ENCODE measurements at places on chromosomes 1 and 21. TPM values are rescaled to one million over a fixed set of nuclear protein-coding genes. Genes with fewer than 3 reads are reported as not detected.

DNA sequence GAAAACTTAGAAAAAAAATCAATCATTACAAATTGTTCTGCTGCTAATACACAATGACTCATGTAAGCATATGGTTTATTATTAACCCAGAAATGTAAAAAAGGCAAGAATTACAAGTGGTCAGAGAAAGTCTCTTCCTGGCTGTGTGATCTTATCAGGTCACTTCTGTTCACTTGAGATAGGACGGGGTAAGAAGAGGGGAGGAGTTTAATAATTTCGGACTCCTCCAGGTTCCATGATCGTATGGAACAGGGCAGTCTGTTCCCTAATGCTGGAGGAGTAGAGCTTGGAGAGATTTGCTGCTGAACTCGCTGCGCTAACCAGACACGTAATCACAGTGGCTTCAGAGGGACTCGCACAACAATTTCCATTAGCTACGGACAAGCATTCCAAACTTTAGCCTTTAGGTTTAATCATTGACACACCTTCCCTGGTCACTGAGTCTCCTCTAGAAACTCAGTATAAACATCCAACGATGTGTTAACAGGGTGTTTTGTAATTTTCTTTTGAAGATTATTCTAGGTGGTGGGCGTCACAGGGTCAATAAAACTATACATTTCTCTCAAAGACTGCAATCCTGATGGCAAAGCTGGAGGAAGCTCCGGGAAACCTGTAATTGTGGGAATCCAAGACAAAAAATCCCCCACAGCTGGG is 1.3 kb downstream of the CRYZ start:
- H3K36me3 ChIP-seq = no peaks in the 10 kb centered on the region
- DNase-seq = no peak
- peaks cover 59% of the 10 kb centered on the region for H3K4me1 ChIP-seq
- peak overlapping the region; percentile 87 for H3K27ac ChIP-seq
- H3K4me3 ChIP-seq = peak overlapping the region; percentile 70
- H3K27me3 ChIP-seq = no peaks in the 10 kb centered on the region

The SLC44A3 gene
- total RNA-seq = 6.6 TPM

DNA sequence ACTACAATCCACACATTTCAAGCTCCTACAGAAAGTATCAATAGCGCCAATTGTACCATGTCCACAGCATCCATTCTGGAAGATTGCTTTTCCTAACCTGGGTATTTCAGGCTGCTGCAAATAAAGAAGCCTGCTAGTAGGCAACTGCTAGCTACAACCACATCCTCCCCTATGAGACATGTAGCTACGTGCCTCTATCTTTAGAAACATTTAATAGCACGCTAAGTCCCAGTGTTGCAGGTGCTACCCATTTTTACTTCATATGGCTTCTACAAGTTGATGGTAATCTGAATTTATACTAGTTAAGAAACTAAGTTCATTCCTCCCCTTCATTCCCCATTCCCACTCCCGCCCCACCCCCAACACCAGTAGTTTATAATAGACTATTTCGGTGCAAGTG is 7.4 kb upstream of the AMPD1 start:
- H3K4me1 ChIP-seq = no peaks in the 10 kb centered on the region
- H3K27me3 ChIP-seq = no peaks in the 10 kb centered on the region
- H3K36me3 ChIP-seq = peaks cover 14% of the 10 kb centered on the region
- H3K4me3 ChIP-seq = no peak overlapping the region

The S100A8 gene
- total RNA-seq = 1,155 TPM

DNA sequence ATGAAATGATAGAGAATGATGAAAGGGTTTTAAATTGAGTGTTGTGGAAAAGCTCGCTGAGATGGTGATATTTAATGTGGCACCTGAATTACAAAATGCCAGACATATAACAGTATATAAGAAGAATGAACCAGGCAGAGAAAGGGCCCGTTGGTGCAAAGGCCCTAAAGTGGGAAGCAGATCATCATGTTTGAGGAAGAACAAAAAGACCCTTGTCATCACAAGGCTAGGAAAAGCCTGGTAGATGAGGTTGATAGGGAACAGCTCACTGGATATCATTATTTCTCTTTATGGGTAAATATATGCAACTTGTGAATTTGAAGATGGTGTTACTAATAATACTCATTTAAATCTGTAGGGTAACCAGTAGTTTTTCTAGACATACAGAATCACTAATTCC is 11.0 kb downstream of the RAP1A start:
- H3K4me3 ChIP-seq = no peak overlapping the region
- no peaks in the 10 kb centered on the region for H3K36me3 ChIP-seq
- no peak overlapping the region for H3K27ac ChIP-seq
- H3K27me3 ChIP-seq = no peaks in the 10 kb centered on the region
- no peak for DNase-seq
- peaks cover 62% of the 10 kb centered on the region for H3K4me1 ChIP-seq

DNA sequence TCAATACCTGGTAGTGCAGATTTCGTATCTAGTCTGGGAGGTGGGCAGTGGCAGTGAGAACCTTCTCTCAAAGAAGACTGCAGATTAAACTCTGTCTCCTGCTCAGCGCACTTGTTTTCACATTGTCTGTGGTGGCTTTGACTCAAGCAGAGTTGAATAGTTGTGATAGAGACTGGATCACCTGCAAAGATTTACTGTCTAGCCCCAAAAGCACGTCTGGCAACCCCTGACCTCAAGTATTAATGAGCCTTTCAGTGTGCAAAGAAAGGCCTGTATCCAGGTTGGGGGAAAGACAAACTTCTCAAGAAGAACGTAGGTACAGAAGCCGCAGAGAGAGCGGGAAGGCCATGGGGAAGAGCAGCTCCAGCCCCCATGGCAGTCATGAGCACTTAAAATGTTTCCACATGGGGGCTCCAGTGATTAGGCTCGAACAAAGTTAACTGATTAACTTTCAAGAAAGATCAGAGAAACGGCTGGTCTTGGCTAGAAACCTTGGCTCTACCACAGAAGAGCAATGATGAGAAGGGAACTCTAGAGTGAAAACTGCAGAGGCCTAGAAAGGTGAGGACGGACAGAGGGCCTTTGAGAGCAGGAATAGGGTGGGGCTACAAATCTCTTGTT is 15.2 kb downstream of the HENMT1 start:
- peaks cover 15% of the 10 kb centered on the region for H3K4me1 ChIP-seq
- no peaks in the 10 kb centered on the region for H3K27me3 ChIP-seq
- DNase-seq = no peak
- H3K4me3 ChIP-seq = no peak overlapping the region

- H3K36me3 ChIP-seq = no peaks in the 10 kb centered on the region
- no peak overlapping the region for H3K27ac ChIP-seq
- H3K4me1 ChIP-seq = peaks cover 12% of the 10 kb centered on the region
- no peak for DNase-seq
- no peak overlapping the region for H3K4me3 ChIP-seq
- H3K27me3 ChIP-seq = no peaks in the 10 kb centered on the region
These were observed 39.1 kb downstream of the KCNC4 start for GRCh38 chr1:110249256-110249655.

DNA sequence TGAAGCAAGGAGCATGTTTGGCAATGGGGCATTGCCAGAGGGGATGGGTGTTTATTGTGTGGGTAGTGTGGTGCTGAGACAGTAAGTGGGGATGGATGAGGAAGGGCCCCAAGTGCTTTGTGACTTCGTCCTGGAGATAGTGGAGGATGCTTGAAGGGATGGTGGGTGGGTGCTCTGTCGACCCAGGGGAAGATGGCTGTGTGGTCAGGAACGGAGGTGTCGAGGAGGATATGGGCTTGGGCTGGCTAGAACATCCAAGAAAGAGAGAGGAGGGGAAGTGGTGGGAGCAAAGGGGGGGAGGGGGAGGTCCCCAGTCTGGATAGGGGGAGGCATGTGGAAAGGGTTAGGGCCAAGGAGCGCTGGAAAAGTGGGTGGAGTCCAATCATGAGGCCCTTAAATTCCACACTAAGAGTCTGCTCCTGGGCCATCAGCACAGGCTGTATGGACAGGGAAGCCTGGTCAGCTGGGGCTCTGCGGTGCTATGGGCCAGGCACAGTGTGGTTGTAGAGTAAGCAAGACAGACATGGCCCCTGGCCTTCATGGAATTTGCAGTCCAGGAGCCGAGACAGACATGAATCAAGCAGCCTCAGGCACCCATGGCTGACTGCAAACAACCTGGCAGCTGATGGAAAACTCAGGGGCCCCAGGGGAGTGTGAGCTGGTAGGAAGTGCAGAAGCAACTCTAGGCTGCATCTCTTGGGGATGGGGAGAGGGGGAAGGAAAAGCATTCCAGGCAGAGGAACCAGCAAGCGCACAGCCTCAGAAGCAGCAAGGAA is 36.3 kb downstream of the EDN2 start:
- no peaks in the 10 kb centered on the region for H3K36me3 ChIP-seq
- peaks cover 18% of the 10 kb centered on the region for H3K4me1 ChIP-seq
- H3K27me3 ChIP-seq = no peaks in the 10 kb centered on the region
- no peak for DNase-seq
- H3K27ac ChIP-seq = no peak overlapping the region
- no peak overlapping the region for H3K4me3 ChIP-seq

Measured in vagina (tissue), 2 donors.